ENCODE measurements at places on chromosomes 6 and 20. TPM values are rescaled to one million over a fixed set of nuclear protein-coding genes. Genes with fewer than 3 reads are reported as not detected.

The ANGPT4 gene
- polyA plus RNA-seq = not detected

The PRR18 gene
- polyA plus RNA-seq = not detected

GRCh38 chr6:42394881-42395620, 56.7 kb downstream of the TRERF1 start:
- DNase-seq = no peak

GRCh38 chr20:21682521-21682954, 22.9 kb upstream of the PAX1 start:
- DNase-seq = no peak

- no peak for DNase-seq
Measured at GRCh38 chr20:37776526-37776925, 82.7 kb downstream of the CTNNBL1 start.

DNA sequence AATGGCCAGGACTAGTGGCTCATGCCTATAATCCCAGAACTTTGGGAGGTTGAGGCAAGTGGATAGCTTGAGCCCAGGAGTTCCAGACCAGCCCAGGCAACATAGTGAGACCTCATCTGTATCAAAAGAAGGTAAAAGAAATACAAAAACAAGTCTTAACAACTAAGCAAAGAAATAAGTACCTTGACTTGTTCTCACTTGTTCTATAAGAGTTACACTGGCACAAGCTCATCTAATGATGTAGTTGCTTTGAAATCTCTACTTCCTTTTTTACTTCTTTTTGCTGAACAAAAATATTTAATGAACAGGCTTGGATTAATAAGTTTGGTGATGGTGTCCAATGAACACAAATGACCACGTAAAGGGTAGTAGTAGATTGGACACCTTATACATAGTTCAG, 72.2 kb downstream of the SGK1 start:
- DNase-seq = no peak

- no peak for DNase-seq
Measured at GRCh38 chr6:70616728-70617260, 50.1 kb downstream of the SDHAF4 start.

Measured in keratinocyte (primary cell).